H1 (cell line): ENCODE measurements at places on chromosomes 7 and 10.
A peak's percentile ranks its signal among the peaks of the same experiment; 100 is the strongest.

GRCh38 chr7:107253599-107253998 is 84.8 kb downstream of the HBP1 start:
- no peak for DNase-seq

GRCh38 chr7:99072126-99072525 is 71.8 kb downstream of the SMURF1 start:
- no peak for DNase-seq

- DNase-seq, result no peak
Measured at GRCh38 chr7:132191418-132191817, 384.9 kb downstream of the PLXNA4 start.

- DNase-seq, result no peak
Measured at GRCh38 chr7:8386926-8387550, 46.4 kb upstream of the NXPH1 start.

- DNase-seq, result no peak
Measured at GRCh38 chr7:50274361-50274760, 30.2 kb upstream of the IKZF1 start.

- DNase-seq, result peak; percentile 48
Measured at GRCh38 chr10:30151581-30152389, 92.4 kb upstream of the JCAD start.
